ENCODE measurements at places on chromosomes 5 and 9. TPM values are rescaled to one million over a fixed set of nuclear protein-coding genes. Genes with fewer than 3 reads are reported as not detected.

IFNA21 gene
- total RNA-seq, result not detected

KCTD16 gene
- not detected for total RNA-seq

FAM221B gene
- total RNA-seq, result not detected

IRX1 gene
- not detected for total RNA-seq

PCDHA1 gene
- not detected for total RNA-seq

WHRN gene
- total RNA-seq, result 18.2 TPM

SLC6A19 gene
- not detected for total RNA-seq

GMCL2 gene
- not detected for total RNA-seq

FCN1 gene
- 27.8 TPM for total RNA-seq

LRRC26 gene
- total RNA-seq, result not detected

GRIA1 gene
- not detected for total RNA-seq

ANKRA2 gene
- 28.1 TPM for total RNA-seq

KCNIP1 gene
- total RNA-seq, result not detected

MYMK gene
- total RNA-seq, result not detected

FGF18 gene
- total RNA-seq, result 0.44 TPM

GKAP1 gene
- total RNA-seq, result 7.9 TPM

MOB3B gene
- total RNA-seq, result 0.57 TPM

LCN9 gene
- total RNA-seq, result not detected

CKMT2 gene
- total RNA-seq, result not detected

CXCL14 gene
- not detected for total RNA-seq

- H3K4me3 ChIP-seq, result no peak overlapping the region
- no peaks in the 10 kb centered on the region for H3K27me3 ChIP-seq
- DNase-seq, result no peak
- no peak overlapping the region for H3K27ac ChIP-seq
Observed at GRCh38 chr5:148085977-148086705, 22.4 kb downstream of the SPINK5 start.

GRCh38 chr5:179373961-179374505 lies 28.8 kb upstream of the ADAMTS2 start:
- H3K4me3 ChIP-seq, result no peak overlapping the region
- peaks cover 14% of the 10 kb centered on the region for H3K27me3 ChIP-seq
- no peaks in the 10 kb centered on the region for H3K36me3 ChIP-seq
- H3K27ac ChIP-seq, result no peak overlapping the region
- no peak for DNase-seq

DNA sequence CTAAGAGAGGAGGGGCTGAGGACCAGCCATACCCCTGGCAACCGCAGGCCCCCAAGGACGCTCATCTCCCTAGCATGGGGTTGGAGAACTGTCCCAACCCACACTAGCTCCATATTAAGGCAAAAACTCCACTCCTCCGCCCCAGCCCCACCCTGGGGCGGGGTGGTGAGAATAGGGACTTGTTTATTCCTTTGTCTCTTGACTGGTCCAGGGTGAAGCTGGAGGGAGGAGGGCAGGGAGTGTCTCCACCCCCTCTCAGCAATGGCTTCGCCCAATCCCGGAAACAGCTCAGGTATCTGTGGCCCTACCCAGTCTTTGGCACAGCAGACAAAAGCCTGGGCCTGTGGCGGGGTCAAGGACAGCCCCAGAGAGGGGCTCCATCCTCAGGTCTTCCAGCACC lies 16.9 kb downstream of the PRRX2 start:
- H3K4me1 ChIP-seq, result no peaks in the 10 kb centered on the region
- peaks cover 43% of the 10 kb centered on the region for H3K27me3 ChIP-seq
- no peak for DNase-seq

DNA sequence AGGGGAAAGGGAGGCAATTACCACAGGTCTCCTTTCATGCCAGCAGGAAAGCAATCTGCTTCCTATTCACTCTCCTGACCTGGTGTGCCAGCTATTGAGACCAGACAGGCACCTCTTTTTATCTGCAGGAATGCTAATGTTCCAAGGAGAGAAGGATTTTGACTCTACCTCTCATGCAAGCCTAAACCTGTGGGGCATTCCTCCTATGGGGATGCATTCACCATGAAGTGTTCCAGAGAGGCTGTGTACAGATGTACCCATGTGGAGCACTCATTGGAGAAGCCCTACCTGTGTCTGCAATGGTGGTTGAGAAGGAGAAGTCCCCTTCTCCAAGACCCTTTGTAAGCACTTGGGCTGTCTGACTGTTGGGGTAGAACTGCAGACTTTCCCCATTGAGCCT lies 45.4 kb upstream of the EDIL3 start:
- H3K27ac ChIP-seq, result no peak overlapping the region
- no peak overlapping the region for H3K4me3 ChIP-seq
- H3K27me3 ChIP-seq, result no peaks in the 10 kb centered on the region
- H3K4me1 ChIP-seq, result no peaks in the 10 kb centered on the region

GRCh38 chr9:130201399-130201873 lies 29.2 kb downstream of the NCS1 start:
- H3K36me3 ChIP-seq, result no peaks in the 10 kb centered on the region
- no peak overlapping the region for H3K27ac ChIP-seq
- no peaks in the 10 kb centered on the region for H3K27me3 ChIP-seq
- DNase-seq, result no peak
- H3K4me3 ChIP-seq, result no peak overlapping the region

DNA sequence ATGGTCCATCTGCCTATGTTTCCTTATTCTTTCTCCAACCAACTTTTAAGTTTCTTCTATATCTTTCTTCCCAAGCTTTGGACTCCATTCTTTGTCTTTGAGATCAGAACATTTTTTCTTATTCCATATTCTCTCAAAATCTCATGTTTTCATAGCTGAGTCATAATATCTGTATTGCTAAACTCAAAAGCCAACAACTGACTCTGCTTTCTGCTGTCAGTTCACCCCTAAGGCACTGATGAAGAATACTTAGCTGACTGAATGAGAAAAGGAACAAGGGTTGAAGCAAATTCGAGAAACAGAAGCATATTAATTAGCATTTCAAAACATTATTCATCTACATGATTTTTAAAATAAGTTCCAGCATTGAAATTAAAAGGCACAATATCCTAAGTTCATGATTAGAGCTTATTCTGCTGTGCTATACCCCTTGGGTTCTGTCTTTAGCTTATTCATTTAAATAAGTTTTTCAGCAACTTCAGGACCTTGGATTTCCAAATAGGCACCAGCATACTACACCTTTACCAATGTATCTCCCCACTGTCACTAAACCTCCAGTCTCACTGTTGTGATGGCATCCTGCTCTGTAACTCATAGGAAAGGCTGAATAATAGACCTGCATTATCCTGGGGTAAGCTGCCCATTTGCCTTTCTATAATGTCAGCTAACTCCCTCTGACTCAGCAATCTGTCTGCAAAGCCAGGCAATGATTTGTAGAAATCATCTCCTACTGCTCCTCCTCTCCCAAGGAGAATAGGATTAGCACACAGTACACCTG lies 49.9 kb upstream of the C5orf46 start:
- H3K27me3 ChIP-seq, result peaks cover 15% of the 10 kb centered on the region
- H3K36me3 ChIP-seq, result no peaks in the 10 kb centered on the region
- H3K27ac ChIP-seq, result no peak overlapping the region
- H3K4me1 ChIP-seq, result no peaks in the 10 kb centered on the region
- no peak for DNase-seq
- no peak overlapping the region for H3K4me3 ChIP-seq

GRCh38 chr9:135663451-135663770 lies 302 bp downstream of the LCN9 start:
- no peak overlapping the region for H3K27ac ChIP-seq
- DNase-seq, result no peak
- H3K27me3 ChIP-seq, result peaks cover 4% of the 10 kb centered on the region
- no peaks in the 10 kb centered on the region for H3K36me3 ChIP-seq
- H3K4me3 ChIP-seq, result no peak overlapping the region

- H3K27ac ChIP-seq, result no peak overlapping the region
- DNase-seq, result no peak
- H3K27me3 ChIP-seq, result no peaks in the 10 kb centered on the region
- H3K4me3 ChIP-seq, result no peak overlapping the region
Observed at GRCh38 chr9:3419893-3420292, 105.9 kb downstream of the RFX3 start.

DNA sequence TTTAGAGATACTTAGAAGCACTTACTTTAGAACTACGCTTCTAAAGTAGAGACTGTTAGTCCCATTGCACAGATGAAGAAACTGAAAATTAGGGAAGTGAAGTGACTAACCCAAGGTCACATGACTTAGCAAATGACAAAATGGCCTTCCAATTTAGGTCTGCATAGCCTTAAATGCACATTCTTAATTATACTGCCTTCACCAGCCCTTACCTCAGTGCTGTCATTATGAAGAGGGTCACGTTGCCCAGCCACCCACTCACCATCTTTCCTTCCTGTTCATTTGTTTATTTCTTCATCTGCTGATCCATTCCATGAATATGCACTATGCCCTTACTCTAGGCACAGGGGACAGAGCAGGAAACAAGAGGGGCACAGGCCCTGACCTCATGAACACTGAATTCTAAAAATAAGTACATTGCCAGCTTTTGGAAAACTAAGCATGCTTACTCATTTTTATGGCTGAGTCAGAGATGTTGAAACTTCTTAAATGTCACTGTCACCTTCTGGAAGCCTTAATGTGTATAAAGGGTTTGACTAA lies 8.6 kb downstream of the HAVCR2 start:
- no peak for DNase-seq
- no peak overlapping the region for H3K4me3 ChIP-seq
- no peak overlapping the region for H3K27ac ChIP-seq
- H3K4me1 ChIP-seq, result peaks cover 5% of the 10 kb centered on the region

- H3K27me3 ChIP-seq, result peaks cover 38% of the 10 kb centered on the region
- no peak overlapping the region for H3K4me3 ChIP-seq
- no peak overlapping the region for H3K27ac ChIP-seq
- DNase-seq, result no peak
Observed at GRCh38 chr5:124645396-124645795, 101.0 kb downstream of the ZNF608 start.

DNA sequence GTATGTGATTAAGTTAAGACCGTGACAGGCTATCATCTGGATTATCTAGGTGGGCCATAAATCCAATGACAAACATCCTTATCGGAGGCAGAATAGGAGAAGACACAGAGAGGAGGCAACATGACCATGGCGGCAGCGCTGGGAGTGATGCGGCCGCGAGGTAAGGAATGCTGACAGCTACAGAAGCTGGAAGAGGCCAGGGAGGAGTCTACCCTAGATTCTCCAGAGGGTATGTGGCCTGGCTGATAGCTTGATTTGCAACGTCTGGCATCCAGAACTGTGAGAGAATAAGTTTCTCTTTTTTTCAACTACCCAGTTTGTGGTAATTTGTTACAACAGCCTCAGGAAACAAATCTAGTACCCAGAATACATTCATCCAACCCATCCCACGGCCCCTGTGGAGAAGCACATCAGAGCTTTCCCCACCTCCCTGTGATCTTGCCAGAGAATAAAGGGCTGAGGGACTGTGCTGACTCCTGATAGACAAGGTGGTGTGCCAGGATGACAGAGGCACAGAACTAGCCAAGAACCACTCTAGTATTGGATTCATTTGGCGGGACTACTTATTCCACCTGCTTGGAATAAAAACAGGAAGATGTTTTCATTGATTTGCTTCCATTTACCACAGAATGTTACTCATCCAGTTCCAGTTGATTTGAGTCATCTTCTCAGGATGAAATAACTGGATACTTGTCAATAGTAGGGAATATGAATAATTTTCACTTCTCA lies 187.4 kb downstream of the MAN2A1 start:
- no peak overlapping the region for H3K4me3 ChIP-seq
- no peaks in the 10 kb centered on the region for H3K27me3 ChIP-seq
- no peaks in the 10 kb centered on the region for H3K36me3 ChIP-seq
- peaks cover 3% of the 10 kb centered on the region for H3K4me1 ChIP-seq
- DNase-seq, result no peak

- H3K27ac ChIP-seq, result no peak overlapping the region
- H3K4me1 ChIP-seq, result no peaks in the 10 kb centered on the region
- no peaks in the 10 kb centered on the region for H3K36me3 ChIP-seq
Observed at GRCh38 chr5:135079760-135080159, 45.7 kb upstream of the PITX1 start.

- H3K36me3 ChIP-seq, result peaks cover 5% of the 10 kb centered on the region
- no peak for DNase-seq
- peak overlapping the region; percentile 100 for H3K4me3 ChIP-seq
- H3K27ac ChIP-seq, result peak overlapping the region; percentile 97
Observed at GRCh38 chr9:112380825-112381221, 915 bp downstream of the HSDL2 start.

DNA sequence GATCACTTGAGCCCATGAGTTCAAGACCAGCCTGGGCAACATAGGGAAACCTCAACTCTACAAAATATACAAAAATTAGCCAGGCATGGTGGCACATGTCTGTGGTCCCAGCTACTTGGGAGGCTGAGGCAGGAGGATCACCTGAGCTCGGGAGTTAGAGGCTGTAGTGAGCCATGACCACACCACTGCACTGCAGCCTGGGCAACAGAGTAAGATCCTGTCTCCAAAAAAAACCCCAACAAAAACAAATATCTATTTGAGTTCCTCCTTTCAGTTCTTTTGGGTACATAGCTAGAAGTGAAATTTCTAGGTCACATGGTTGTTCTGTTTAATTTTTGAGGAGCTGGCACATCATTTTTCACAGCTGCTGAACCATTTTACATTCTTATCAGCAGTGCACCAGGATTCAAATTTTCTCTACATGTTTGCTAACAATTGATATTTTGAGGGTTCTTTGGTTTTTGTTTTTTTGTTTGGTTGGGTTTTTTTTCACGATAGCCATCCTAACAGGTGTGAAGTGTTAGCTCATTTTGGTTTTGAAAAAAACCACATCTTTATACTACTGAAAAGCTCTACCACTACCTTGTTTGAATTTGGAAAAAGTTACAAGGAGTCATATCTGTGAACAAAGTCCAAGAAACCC lies 176.9 kb upstream of the SLC12A2 start:
- no peak for DNase-seq
- H3K4me1 ChIP-seq, result peaks cover 5% of the 10 kb centered on the region
- no peak overlapping the region for H3K27ac ChIP-seq
- peaks cover 6% of the 10 kb centered on the region for H3K27me3 ChIP-seq

GRCh38 chr5:94442991-94443390 lies 175.4 kb downstream of the KIAA0825 start:
- no peak overlapping the region for H3K27ac ChIP-seq
- no peaks in the 10 kb centered on the region for H3K27me3 ChIP-seq
- peaks cover 2% of the 10 kb centered on the region for H3K36me3 ChIP-seq
- no peak for DNase-seq
- H3K4me1 ChIP-seq, result no peaks in the 10 kb centered on the region

GRCh38 chr9:18208166-18209059 lies 265.5 kb upstream of the ADAMTSL1 start:
- no peak for DNase-seq
- peaks cover 19% of the 10 kb centered on the region for H3K27me3 ChIP-seq
- no peaks in the 10 kb centered on the region for H3K36me3 ChIP-seq
- no peaks in the 10 kb centered on the region for H3K4me1 ChIP-seq
- H3K4me3 ChIP-seq, result no peak overlapping the region
- no peak overlapping the region for H3K27ac ChIP-seq

All from T-helper 17 cell (primary cell).